ENCODE measurements at places on chromosomes 11 and 22.

DNA sequence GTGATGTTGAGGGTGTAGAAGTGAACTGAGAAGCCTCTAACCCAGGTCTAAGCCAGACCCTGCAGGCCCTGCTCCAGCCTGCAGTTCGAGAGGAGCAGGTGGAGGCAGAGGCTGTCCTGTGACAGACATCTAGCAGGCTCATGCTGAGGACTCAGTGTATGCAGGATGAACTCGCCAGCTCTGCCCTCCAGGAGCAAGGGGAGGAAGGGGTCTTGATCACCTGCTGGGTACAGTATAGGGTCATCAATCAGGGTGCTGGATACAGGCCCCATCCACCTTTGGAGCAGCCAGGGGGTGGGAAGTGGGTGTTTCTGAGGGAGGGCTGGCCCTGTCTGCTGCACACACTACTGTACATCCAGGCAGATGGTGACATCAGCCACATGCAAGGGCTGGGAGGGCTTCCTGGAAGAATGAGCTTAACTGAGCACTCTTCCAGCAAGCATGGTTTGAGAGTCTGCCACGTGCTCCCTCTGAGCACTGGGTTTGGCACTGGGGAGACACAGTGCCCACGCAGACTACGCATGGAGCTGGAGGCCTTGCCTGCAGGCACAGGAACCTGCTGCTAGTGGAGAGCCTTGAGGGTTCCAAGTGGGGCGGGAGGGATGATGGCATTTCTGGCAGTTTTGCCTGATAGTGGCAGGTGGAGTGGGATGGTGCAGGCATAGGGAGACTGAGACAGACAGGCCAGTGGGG lies 9.2 kb downstream of the MAPK8IP1 start:
- peak; percentile 61 for DNase-seq

DNA sequence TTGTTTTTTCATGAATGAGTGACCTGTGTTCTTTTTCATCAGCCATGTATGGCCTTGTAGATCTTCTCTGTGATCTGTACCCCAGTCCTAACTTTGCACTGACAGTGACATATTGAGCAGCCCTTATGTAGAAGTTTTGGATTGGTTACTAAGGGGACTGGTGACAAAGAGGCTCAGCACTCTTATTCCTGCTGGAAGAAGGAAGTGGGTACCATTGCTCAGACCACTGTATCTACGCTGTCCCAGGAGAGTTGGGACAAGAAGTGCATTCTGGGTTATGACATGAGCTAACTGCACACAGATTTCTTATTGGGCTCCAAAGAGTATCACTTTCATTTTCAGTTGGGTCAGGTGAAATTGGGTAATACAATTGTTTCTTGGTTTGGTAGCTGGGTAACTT lies 107.8 kb upstream of the RASSF10 start:
- no peak for DNase-seq

- peak; percentile 72 for DNase-seq
Measured at GRCh38 chr11:96111308-96111707, 187.4 kb upstream of the MTMR2 start.

DNA sequence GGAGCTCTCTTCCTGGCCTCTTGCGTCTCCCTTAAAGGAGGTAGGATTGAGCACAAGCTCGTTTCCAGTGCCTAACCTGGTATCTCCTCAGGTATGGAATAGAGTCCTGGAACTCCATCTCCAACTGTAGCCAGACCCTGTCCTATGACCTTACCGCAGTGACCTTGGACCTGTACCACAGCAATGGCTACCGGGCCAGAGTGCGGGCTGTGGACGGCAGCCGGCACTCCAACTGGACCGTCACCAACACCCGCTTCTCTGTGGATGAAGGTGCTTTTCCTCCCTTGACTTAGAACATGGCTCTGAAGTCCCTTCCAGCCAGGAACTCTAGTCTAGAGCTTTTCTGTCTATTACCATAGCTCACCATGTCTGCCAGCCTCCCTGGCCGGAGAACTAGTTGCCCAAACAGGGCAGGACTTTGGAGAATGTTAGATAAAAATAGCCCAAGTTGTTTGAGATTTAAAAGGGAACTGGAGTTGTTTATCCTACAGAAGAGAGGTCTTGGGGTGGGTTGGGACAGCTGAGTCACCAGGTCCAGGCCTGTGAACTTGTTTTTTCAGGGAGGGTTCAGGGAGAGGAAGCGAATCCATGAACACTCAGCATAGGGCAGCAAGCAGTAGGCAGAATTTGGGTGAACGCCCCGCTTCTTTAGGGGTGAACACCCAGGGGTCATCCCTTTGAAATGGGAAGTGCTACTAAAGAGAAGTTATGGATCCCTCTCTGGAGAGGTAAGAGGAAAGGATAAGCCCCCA lies 3.3 kb downstream of the IL10RA start:
- no peak for DNase-seq

GRCh38 chr11:78795621-78796261 lies 221.1 kb upstream of the NARS2 start:
- DNase-seq: peak; percentile 13

DNA sequence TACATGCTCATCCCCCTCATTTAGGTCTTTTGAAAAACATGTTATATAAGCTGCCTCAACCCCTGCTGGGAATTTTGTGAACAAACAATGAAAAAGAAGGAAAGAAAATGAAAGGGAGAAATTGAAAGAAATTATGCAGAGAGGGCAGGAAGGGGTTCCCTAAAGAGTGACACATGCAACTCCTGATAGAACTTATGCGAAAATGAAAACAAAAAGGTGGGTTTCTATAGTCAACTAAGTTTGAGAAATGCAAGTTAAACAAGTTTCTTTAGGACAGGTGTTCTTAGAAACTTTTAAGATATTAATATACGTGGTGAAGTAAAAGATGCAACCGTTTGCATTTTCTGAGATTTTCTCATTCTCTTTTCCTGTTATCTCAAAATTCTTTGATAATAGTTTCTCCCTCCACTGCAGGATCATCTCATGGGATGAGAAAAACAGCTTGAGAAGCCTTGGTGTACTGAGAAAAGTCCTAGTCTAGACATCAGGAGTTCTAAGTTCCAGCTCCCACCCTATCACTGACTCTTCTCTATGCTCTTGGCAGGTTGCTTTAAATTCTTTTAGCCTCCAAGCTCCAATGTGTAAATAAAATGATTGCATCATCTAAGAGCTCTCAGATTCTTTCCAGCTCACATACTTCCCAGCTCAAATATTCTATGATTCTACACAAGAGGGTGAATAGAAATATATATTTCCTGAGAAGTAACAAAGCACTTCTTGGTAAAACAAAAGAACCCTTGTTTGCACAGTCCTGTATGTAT lies 109.2 kb downstream of the FAM76B start:
- peak; percentile 63 for DNase-seq

GRCh38 chr11:62393061-62393611 lies 25.7 kb upstream of the SCGB1A1 start:
- peak; percentile 87 for DNase-seq

GRCh38 chr11:5065027-5065426 lies 4.3 kb upstream of the OR52E1 start:
- no peak for DNase-seq
